ENCODE measurements at places on chromosomes 6 and 20.

- DNase-seq: no peak
Measured at GRCh38 chr6:27840572-27840971, 71.6 kb downstream of the OR2B2 start.

GRCh38 chr20:53879048-53879684 is 191.2 kb downstream of the BCAS1 start:
- DNase-seq: no peak

DNA sequence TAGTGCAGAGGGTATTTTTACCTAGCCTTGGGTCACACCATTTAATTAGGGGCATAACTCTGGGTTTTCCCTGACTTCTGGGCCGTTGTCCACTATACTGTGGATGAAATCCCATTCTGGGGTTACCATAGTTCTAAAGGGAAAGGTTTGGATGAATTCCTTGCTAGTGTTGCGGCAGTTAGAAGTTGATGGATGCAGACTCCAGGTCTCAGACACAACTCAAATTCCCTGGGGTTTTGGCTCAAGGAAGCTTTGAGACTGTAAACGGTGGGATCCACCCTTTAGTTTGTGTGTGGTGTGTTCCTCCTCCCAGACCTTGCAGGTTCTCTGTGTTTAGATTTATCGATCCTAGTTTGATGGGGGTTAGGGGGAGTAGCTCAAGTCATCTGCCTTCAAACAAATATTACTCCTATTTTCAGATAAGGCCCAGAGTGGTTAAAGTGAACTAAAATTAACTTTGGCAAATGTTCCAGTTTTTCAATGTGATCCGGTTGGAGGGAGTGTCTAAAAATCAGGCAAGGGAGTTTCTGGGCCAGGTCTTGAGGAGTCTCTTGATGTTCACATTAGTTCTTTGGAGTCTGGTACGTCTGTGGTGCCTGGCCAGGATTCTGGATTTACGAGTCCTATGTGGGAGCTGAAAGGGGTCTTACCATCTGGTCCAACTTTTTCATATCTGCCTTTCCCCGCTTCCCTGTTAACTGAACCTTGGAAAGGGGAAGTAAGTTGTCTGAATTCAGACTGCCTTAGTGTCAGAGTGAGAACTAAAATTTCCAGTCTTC is 1.5 kb downstream of the RALY start:
- no peak for DNase-seq

DNA sequence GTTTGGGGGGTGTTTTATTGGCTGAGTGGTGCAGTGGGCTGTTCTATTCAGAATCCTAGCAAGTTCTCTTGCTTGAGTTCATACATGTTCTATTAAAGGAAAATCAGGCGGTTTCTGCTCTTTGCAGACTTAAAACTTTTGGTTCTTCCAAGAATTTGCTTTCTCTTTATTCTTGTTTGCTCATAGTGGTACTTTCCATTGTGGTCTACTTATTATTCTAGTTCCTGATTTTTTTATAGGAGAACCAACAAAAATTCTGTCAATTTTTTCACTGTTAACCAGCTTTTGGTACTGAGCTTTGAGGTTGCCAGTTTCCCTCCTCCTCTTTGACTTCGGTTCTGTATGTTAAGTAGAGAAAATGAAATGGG is 6.7 kb downstream of the AFDN start:
- DNase-seq: no peak

- no peak for DNase-seq
Measured at GRCh38 chr6:41672016-41672415, 33.7 kb downstream of the MDFI start.

- DNase-seq: no peak
Measured at GRCh38 chr20:33569802-33570391, 80.0 kb downstream of the CBFA2T2 start.

DNA sequence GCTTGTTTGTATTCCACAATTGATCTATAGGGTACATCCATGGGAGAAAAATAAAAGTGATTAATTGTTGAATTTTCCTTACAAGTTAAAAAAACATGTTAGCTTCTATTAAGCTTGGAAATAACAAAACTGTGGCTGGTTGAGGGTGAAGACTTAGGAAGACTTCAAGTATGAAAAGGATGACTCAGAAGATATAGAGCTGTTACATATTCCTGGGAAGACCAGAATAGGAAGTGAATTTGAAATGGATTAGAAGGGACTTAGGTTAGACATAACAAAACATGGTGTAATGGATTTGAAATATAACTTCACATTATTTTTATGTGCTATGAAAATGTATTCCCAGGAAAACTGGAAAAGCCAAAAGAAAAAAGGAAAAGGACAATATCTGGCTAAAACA is 732.2 kb downstream of the HDGFL1 start:
- DNase-seq: no peak

Measured in stimulated activated CD8-positive, alpha-beta memory T cell treated with anti-CD3 and anti-CD28 coated beads, Interleukin-7, amount 100 ng/mL, for 48 hours (primary cell).